Left renal cortex interstitium (tissue), 4 donors: ENCODE measurements at places on chromosomes 12 and 14. TPM values are rescaled to one million over a fixed set of nuclear protein-coding genes. Genes with fewer than 3 reads are reported as not detected.

- no peak for DNase-seq
These were observed 181.2 kb downstream of the PRKCH start for GRCh38 chr14:61502459-61503093.

CD27 gene
- 0.56 TPM for polyA plus RNA-seq

- DNase-seq, result no peak
These were observed 25.2 kb upstream of the OAS1 start for GRCh38 chr12:112881602-112882001.

DNA sequence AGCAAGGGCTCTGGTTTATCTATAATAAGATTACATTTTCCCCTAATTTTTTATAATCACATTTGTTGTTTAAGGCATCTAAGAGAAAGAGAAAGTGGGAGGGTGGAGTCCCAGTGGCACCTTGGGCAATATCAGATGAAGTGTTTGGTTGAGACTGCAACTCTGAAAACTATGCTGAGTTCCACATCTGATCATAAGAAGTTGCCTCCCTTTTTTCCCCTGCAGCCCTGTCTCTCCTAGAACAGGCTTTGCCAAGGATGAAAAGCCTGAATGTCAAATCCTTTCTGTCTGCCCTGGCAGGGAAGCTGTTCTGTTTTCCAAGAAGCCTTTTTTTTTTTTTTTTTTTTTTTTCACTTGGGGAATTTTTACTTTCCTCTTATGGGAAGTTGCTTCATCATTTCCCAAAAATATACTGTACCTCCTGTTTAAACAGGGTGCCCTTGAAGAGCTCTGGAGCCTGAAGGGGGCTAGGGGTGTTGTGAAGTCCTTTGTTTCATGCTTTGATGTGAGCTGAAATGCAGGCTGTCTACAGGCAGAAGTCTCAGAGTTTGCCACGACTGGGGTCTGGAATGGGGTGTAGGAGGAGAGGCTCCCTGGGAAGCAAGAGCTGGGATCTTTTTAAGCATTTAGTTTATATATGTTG, 71.3 kb downstream of the SUSD6 start:
- DNase-seq, result no peak

DNA sequence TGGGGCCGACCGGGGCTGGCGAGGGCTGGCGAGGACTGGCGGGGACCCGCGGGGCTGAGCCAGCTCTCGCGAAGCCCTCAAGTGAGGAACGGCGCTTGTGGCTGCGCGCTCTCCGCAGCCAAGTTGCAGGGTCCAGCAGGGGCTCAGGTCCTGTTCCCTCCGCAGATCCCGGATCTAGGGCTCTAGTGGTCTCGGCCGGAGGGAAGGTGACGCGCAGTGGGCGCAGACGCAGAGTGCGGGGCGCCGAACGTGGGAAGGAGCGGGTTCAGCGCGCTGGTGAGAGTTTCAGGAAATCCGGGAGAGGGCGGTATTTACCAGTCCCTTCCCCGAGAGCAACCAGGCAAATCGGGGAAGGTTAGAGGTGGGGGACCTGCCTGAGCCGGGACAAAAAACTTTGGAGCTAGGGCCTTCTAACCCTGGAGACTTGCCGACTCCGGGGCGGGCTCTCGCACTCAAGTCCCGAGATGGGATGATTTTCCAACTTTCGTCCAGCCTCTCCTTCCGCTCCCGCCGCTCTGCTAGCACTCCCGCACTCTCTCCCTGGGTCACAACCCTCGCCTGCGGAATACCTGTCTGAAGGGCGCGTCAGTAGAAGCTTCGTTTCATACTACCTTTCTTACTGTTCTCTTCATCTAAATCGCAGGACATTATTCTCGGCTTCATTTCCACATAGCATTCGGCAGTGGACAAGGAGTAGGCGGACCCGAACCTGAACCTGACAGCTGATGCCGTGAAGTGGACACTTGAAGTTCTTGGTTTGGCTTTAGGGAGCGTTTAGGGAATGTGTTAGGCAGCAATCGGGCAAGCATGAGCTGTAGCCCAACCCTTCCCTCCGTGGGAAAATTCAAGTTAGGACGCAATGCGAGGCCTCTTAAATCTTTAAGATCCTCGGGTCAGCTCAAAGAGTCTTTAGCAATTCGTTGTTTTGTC, 13.6 kb upstream of the PAX9 start:
- DNase-seq, result no peak

- no peak for DNase-seq
These were observed 157.9 kb downstream of the PELI2 start for GRCh38 chr14:56276108-56276507.

DNA sequence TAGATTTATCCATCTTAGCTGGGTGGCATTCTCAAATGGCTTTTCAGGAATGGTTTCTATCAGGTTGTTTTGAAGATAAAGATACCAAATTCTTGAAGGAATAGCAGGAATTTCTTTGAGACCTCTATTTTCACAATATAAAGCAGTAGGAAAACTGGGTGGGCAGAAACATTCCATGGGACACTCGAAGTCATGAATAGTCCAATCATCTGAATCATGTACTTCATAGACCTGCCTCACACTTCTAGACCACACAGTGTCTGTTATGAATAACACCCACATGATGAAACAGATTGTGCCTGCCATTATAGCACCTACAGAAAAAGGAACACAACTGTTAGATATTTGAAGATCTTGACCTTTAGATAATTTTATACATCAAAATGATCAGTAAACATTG, 1.8 kb downstream of the KERA start:
- DNase-seq, result no peak

DNA sequence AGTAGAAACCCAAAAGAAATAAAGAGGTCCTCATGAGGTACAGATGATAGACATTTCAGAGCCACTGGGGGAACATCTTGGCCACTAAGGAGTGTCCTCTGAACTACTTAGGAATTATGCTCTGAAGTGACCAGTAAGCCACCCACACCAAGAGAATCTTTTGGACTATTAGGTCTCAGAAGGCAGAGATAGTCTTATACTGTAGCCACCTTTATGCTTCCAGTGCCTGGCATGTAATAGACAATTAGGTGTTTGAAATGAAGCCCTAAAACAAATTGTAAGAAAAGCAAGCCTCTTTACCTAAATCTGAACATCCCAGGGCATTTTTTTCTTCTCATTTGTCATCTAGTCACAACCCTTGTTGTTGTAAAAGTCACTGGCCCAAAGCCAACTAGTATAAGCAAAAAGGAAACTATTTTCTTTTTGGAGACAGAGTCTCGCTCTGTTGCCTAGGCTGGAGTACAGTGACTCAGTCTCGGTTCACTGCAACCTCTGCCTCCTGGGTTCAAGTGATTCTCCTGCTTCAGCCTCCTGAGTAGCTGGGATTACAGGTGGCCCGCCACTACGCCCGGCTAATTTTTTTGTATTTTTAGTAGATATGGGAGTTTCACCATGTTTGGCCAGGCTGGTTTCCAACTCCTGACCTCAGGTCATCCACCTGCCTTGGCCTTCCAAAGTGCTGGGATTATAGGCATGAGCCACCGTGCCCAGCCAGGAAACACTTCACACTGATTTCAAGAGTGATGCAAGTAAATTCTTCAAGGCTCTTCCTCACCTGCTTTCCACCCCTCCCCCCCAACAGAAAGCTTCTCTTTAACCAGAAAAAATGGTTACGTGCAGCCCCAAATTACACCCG, 11.1 kb downstream of the PLEKHA5 start:
- DNase-seq, result no peak

SOAT2 gene
- 1.2 TPM for polyA plus RNA-seq

SLC25A47 gene
- not detected for polyA plus RNA-seq

MUCL1 gene
- polyA plus RNA-seq, result not detected

IRAK3 gene
- 4.0 TPM for polyA plus RNA-seq

SLC5A8 gene
- polyA plus RNA-seq, result 24.3 TPM

TXNRD1 gene
- polyA plus RNA-seq, result 61.5 TPM

DNA sequence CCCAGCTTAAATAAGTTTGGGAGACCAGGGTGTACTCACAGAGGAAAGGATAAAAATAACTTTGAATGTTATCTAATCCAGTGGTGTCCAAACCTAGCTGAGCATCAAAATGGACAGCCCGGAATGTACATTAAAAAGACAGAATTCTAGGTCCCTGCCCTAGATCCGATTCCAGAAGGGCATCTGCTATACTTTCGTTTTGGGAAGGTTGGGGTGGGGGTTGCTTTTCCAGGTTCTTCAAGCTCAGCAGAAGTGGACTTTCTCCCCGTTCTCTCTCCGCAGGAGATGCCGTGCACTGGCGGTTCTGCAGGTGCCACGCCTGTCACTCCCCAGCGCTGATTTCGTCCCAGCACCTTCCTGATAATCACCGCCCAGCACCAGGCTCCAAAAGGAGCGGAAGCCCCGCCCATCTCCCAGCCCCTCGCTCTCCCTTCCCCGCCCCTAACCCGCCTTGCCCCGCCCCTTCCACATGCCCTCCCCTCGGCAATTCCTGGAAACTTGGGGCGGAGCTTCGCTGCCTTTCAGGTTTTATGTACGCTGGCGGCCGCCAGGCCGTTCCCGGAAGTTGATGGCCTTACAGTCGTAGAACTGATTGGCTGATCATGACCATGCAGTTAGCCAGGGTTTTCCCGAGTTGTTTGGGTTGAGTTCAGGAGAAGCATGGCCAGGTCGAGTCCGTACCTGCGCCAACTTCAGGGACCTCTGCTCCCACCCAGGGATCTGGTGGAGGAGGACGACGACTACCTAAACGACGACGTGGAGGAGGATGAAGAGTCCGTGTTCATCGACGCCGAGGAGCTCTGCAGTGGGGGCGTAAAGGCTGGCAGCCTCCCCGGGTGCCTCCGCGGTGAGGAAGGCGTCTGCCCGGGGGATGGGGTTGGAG, at the start of gene HELB:
Gene HELB (plus strand): TSS at position 550 of the 883 bp plus-strand sequence. CDS start 111 bp downstream, at position 661.
- DNase-seq, result peak; percentile 96
